ENCODE measurements at places on chromosomes 4 and X.

DNA sequence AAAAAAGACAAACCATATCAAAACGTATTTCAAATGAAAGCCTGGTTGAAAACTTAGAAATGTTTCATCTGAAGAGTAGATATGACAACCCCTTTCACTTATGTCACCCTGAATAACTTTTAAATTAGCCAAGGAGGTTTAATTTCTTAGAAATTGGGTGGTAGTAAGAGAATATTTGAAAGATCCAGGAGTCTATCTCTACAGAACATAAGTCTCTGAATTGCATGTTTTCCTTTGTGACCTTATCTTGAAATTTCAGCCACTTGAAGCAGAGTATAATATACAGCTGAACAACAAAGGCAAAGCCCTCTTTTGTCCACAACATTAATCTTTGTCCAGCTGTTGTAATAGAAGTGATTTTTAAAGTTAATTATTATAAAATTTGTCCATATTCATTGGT lies 49.5 kb downstream of the TMEM154 start:
- DNase-seq: no peak

DNA sequence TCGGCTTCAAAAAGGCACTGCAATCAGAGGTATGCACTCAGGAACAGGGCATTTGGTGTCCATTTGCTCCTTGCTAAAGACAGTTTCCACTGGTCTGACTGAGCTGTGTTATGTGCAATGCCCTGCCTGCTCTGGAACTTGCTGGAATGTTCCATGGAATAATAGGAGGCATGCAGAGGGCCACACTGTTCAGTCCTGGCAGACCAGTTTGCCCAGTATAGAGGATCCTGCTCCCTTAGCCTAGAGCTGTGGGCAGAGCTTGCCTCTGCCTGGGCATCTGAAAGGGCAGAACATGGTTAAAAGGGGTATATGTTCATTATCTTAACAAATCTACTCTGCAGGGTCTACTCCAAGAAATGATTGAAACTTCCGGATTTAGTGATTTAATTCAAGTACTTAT lies 27.8 kb upstream of the CD99L2 start:
- no peak for DNase-seq

- no peak for DNase-seq
These were observed 1374.8 kb downstream of the PCDH7 start for GRCh38 chr4:32094987-32095386.

DNA sequence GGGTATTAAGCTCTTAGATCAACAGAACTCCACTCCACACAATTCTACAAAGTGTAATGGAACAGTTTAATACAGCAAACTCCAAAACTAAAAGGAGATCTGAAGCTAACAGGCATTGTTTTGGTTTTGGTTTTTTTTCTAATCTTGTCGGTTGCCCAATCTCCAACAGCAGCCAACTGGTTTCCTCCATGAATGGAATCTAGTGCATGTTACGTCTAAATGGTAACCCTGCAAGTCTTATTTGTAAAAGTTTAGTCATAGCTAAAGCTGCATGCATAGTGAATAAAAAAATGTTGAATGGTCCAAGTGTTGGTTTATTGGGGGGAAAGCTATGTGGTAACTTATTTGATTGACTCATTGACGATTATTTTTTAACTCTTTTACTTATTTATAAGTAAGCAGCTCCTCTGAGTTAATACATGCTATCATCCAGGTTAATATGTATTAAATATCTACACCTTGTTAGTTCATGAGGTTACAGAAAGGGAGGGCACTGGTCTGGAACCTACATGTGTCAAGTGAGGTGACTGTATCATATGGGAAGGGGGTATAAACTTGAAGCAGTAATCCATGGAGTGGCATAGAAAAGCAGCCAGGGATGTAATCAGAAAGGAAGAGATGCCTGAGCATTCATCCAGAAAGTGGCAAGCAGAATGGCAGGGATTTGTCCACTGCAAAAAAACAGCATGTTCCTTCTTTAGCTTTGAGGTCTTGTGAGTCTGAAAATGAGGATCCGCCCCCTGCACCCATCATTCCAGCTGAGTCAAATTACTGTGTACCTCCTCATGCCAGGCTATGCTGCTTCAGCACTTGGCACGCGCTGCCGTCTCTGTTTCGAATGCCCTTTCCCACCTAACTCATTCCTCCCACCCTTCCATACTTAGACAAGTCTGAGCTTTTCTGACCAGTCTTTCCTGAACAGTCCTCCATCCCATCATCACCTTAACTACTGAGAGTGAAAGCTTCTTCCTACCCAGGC lies 81.7 kb downstream of the PDGFC start:
- no peak for DNase-seq
